ENCODE measurements at places on chromosomes 2 and 18. TPM values are rescaled to one million over a fixed set of nuclear protein-coding genes. Genes with fewer than 3 reads are reported as not detected.
A peak's percentile ranks its signal among the peaks of the same experiment; 100 is the strongest.

- DNase-seq, result no peak
These were observed 68.9 kb upstream of the ZSWIM2 start for GRCh38 chr2:186917866-186918265.

GRCh38 chr18:57134618-57135135 lies 12.2 kb upstream of the BOD1L2 start:
- no peak for DNase-seq

DNA sequence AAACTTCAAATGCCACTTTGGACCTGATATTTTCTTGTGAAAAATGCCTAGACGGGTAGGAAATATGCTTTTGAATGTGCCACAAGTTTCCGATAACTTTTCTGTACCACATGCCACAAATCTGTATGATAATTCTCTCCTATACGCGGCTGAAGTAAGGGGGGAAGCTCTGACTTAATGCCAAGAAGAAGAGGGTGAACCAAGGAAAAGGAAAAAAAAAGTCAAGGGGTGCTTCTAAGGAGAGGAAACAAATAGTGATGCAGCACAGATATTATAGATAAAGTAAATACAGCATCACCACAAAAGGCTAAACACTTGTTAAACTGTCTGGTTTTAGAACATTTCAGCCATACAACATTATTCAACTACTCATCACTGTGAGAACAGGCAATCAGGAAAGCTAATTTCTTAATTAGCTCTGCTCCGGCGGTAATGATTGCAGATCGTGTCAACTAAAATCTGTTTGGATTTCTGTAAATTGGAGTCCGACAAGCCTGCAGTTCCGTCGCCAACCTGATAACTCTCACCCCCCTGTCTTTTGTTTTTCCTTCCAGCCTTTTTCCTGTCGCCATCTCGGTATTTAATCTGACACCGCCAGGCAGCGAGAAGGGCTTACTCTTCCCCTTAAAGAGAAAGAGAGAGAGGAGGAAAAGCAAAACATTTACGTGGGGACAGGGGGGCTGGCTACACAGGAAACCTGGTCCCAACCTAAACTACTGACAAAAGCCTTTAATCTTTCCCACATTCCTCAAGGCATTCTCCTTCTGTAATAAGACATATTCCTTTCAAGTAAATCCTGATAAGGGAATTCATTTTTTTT lies 67.5 kb downstream of the ZEB2 start:
- DNase-seq, result no peak

DNA sequence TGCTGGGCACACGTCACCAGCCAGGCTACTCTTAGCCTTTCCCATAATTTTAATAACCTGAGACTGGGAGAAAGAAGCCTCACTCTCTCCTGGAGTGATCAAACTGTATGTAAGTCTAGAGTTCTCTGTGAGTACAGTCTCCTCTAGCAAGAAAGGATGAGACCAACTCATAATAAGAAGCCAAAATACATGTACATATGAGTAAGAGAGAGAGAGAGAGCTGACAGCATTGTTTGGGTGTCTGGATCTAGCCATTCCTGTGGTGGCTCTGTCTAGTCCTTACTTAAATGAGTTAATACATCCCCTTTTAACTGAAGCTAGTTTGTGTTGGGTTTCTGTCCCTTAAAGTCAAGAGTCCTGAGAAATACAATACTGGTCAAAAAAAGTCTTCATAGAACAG lies 26.0 kb upstream of the ANXA4 start:
- DNase-seq, result no peak

DNA sequence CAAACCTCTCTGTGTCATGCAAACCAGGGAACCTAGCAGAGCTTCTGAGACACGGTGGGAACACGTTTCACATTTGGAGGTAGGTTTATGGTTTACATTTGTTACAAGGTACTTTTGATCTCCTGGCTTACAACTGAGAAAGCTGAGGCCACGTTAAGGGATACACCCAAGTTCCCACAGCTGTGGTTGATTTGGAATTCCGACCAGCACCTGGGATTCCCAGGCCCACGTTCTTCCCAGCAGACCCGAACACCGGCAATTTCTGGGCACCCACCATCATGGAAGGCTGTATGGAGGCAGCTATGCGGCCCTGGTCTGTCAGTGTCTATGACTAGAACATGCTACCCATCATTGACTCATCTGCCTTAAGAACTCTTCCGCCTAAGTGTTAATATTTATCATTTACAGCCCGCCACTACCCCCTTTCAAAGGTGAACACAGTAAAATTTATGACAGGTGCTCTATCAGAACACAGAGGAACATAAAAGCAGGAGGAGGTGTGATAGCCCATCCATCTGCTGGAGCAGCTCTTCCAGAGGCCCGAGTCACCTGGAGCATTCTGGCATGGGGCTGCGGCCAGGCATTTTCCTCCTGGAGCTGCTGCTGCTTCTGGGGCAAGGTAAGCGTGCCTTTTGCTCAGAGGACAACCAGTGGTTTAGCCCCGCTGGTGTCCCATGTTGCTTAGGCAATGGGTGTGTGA lies at the start of gene PLB1:
Gene PLB1, plus strand, starts transcription at position 510 of the 700 bp plus-strand sequence. Its CDS starts 55 bp downstream, at position 565.
- no peak for DNase-seq

DNA sequence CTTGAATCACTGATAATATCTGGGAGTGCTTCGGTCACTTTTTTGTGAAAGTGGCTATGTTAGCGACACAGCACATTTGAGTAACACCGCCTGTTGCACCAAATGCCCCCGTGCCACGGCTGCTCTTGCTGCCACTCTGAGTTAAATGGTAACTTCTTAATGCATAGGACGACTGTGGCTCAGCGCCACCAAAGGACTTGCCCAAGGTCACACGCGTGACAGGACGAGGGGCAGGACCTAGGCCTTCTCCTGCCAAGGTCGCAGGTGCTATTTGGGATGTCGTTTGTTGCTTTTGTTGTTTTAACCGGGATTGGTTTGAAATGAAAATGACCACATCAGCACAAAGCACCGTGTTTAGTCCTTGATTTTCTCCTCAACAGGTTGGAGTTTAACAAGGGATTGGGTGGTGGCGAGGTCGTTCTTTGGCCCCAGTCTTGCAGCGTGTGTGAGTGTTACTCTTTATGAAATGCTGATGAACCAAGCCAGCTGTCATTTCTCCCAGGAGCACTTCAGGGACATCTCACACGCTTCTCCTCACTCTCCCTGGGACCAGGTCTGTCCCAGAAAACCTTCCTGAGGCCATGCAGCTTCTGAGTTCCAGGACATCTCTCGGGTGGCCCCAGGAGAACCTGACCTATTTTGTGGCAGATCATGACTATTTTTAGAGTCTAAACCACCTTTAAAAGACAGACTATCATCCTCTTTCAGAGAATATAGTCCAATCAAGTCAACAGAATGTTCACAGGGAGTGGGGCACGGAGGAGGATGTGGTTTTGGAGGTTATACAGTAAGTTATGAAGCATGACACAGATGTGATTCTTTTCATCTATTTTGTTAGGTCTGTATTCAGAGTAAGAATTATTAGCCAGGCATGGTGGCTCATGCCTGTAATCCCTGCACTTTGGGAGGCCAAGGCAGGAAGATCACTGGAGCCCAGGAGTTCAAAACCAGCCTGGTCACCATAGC lies 49.9 kb downstream of the MTCL1 start:
- no peak for DNase-seq

- DNase-seq, result no peak
These were observed 23.3 kb downstream of the GRB14 start for GRCh38 chr2:164597983-164598382.

- no peak for DNase-seq
These were observed 33.5 kb downstream of the NHEJ1 start for GRCh38 chr2:219127037-219127635.

DNA sequence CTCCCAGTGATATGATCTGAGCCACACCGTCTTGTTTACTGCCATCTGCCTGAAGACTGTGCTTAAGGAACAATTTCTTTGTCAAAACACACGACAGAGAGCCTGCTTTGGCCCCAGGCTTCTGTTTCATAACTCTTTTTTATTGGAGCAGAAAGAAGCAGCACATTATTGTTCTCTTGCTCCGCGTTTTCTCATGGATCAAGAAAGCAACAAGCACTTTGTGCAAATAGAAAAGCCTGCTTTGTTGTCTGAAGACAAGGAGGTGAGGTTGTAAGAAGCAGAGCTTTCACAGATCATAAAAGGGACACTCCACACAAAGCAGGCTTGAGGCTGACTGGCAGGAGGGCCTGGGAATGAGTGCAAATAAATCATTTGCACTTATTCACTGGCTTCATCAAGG lies 118.3 kb upstream of the FAM136A start:
- no peak for DNase-seq

DNA sequence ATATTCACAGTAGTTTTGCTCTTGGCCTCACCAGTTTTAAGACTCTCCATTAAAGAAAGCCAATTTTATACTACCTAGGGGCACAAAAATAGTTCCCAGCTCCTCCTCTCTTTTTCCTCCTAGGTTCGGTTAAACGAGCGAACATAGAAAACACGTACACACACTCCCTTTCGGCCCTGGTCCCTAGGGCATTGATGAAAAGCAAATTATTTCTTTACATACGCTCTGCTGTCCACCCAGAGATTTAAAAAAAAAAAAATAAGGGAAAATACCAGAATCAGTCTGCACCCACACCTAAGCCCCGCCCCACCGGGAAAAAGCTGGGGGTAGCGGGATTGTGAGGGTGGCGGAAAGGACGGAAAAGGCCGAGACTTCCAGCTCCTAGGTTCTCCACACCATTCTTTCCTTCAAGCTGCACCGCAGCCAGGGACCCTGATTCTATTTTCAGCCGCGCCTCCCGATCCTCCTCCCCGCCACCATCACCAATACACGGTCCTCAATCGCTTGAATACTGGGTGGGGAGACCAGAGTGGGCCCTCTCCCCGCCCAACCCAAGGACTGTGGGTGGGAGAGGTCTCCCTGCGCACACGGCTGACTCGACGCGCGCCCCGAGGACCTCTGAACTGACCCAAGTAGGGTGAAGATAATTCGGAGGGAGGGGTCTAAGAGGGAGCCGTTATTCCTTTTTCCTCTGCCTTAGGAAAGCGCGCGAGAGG lies 769 bp downstream of the ATF2 start:
- DNase-seq, result no peak

- DNase-seq, result no peak
These were observed 12.0 kb upstream of the C2orf66 start for GRCh38 chr2:196821195-196821594.

DNA sequence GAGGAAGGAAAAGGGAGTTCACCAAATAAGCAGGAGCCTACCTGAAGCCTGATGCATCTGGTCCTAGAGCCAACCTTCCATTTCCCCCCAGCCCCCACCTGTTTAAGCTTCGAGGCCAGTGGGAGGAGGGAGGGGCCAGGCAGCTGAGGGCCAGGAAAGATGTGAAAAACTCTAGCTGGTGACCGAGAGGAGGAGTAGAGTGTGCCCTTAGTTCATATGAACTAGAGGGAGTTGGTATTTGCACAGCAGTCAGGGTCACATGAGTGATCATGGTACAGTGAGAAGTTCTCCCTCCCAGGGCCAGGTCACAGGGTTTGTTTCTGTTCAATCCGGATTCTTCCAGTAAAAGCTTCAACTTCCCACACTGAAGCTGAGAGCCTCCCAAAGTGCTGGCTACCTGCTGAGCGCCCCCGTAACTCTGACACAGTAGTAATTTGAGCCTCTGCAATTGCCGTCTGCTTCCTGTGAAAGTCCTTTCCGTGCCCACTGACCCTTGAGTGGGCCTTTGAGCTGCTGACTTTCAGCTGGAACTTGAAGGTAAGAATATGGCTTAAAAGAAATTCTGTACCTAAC lies at the start of gene SULT1C2:
Gene SULT1C2, plus strand, starts transcription at position 362 of the 573 bp plus-strand sequence. CDS start 4,773 bp downstream, outside the sequence.
- no peak for DNase-seq

GRCh38 chr2:199690225-199690624 lies 160.8 kb downstream of the FTCDNL1 start:
- no peak for DNase-seq

GRCh38 chr2:157053876-157054275 lies 203.6 kb upstream of the GALNT5 start:
- DNase-seq, result no peak

- no peak for DNase-seq
These were observed 168.8 kb downstream of the TXNL1 start for GRCh38 chr18:56469582-56469981.

DNA sequence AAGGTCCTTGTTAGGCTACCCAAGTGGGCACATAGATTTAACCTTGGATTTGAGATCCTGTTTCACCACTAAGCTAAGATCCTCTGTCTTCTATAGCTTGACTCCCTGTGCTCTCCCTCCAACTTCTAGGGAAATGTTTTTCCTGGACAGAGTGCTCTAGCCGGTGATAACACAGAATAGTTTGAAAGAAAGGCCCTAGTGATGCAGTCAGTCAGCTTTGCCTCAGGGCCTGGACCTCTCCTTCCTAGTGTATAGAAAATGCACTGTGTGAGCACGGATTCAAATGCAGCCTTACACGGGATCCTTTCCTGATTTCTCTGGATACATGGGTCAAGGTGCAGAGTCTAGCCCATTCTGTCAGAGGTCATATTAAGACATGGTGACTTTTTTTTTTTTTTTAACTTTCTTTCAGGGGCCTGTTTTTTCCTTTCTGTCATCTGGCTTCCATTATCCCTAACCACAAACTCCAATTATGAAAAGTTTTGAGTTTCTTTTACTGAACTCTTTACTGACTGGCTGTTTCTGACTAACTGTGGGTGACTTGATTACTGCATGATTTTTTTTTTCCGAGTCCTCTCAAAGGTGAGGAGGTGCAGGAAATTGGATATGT lies 122.6 kb downstream of the LRP1B start:
- no peak for DNase-seq

- DNase-seq, result peak; percentile 50
These were observed 11.4 kb downstream of the MROH2A start for GRCh38 chr2:233789554-233789953.

- no peak for DNase-seq
These were observed 111.9 kb upstream of the MAPRE2 start for GRCh38 chr18:34929336-34929780.

- DNase-seq, result no peak
These were observed 980 bp upstream of the PDE6D start for GRCh38 chr2:231781798-231782726.

DSC3 gene
- total RNA-seq, result not detected

CPLX4 gene
- total RNA-seq, result not detected

OR6B2 gene
- not detected for total RNA-seq

NEU4 gene
- not detected for total RNA-seq

SYT4 gene
- not detected for total RNA-seq

DAPL1 gene
- 0.73 TPM for total RNA-seq

ACKR3 gene
- total RNA-seq, result 132 TPM

DSG1 gene
- total RNA-seq, result not detected

RNF25 gene
- total RNA-seq, result 15.9 TPM

DUSP2 gene
- total RNA-seq, result 27.2 TPM

Measured in spleen (tissue), 13 donors.